Skeletal muscle tissue (tissue), 5 donors: ENCODE measurements at places on chromosomes 11 and 22. TPM values are rescaled to one million over a fixed set of nuclear protein-coding genes. Genes with fewer than 3 reads are reported as not detected.

Gene TBX1
- total RNA-seq, result 4.2 TPM

Gene TMEM191C
- under 0.01 TPM for total RNA-seq

Gene CALCA
- total RNA-seq, result not detected

Gene TOM1
- 14.1 TPM for total RNA-seq

Gene OR5A1
- not detected for total RNA-seq
